Body of pancreas (tissue), 4 donors: ENCODE measurements at places on chromosomes 6 and 20. TPM values are rescaled to one million over a fixed set of nuclear protein-coding genes. Genes with fewer than 3 reads are reported as not detected.

- no peaks in the 10 kb centered on the region for H3K36me3 ChIP-seq
- no peaks in the 10 kb centered on the region for H3K4me1 ChIP-seq
- no peaks in the 10 kb centered on the region for H3K27me3 ChIP-seq
- H3K27ac ChIP-seq, result no peak overlapping the region
- no peak overlapping the region for H3K4me3 ChIP-seq
- no peak for DNase-seq
Observed at GRCh38 chr6:27553123-27553904, 80.4 kb upstream of the ZNF184 start.

- H3K27me3 ChIP-seq, result no peaks in the 10 kb centered on the region
- peak overlapping the region; percentile 5 for H3K4me3 ChIP-seq
- no peaks in the 10 kb centered on the region for H3K36me3 ChIP-seq
- H3K4me1 ChIP-seq, result peaks cover 41% of the 10 kb centered on the region
- peak; percentile 29 for DNase-seq
- no peak overlapping the region for H3K27ac ChIP-seq
Observed at GRCh38 chr6:93418408-93419303, 703 bp downstream of the EPHA7 start.

The MOG gene
- not detected for total RNA-seq

DNA sequence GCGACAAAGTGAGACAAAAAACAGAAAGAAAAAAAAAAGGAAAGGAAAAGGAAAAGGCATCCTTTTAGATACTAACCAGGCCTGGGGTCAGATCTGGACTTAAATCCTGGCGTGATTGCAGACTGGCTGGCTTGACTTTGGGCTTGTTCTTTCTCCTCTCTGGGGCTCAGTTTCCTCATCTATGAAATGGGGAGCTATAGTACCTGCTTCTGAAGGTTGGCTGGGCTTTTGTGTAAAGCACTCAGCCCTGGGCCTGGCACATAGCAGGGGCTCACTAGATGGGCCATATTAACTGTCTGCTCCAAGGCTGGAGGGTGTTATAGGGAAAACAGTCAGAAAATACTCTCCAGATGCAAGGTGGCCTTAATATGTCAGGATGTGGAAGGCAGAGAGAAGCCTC lies 1.2 kb upstream of the R3HDML start:
- H3K27ac ChIP-seq, result no peak overlapping the region
- no peaks in the 10 kb centered on the region for H3K36me3 ChIP-seq
- peaks cover 3% of the 10 kb centered on the region for H3K4me1 ChIP-seq
- no peaks in the 10 kb centered on the region for H3K27me3 ChIP-seq
- no peak for DNase-seq

The GPX5 gene
- total RNA-seq, result not detected

GRCh38 chr6:108941859-108942258 lies 93.6 kb downstream of the ARMC2 start:
- H3K4me1 ChIP-seq, result peaks cover 26% of the 10 kb centered on the region
- no peaks in the 10 kb centered on the region for H3K27me3 ChIP-seq
- H3K36me3 ChIP-seq, result no peaks in the 10 kb centered on the region
- H3K4me3 ChIP-seq, result no peak overlapping the region
- no peak overlapping the region for H3K27ac ChIP-seq

The TNF gene
- 1.3 TPM for total RNA-seq

DNA sequence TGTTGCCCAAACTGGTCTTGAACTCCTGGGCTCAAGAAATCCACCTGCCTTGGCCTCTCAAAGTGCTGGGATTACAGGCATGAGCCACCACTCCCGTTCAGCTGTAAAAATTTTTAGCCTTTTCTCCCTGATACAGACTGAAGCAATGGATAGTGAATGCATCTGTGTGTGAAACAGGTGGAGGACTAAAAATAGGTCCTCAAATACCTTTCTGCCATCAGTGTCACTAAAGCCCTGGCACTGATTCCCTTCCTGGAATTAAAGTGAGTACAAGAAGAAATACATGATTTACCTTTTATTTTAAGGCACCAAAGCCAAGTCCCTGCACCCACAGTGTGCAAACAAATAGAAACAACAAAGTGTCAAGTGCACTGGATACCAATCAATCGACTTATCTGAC lies 25.1 kb downstream of the TULP4 start:
- no peak for DNase-seq
- H3K27ac ChIP-seq, result no peak overlapping the region
- peaks cover 41% of the 10 kb centered on the region for H3K4me1 ChIP-seq
- H3K27me3 ChIP-seq, result no peaks in the 10 kb centered on the region

DNA sequence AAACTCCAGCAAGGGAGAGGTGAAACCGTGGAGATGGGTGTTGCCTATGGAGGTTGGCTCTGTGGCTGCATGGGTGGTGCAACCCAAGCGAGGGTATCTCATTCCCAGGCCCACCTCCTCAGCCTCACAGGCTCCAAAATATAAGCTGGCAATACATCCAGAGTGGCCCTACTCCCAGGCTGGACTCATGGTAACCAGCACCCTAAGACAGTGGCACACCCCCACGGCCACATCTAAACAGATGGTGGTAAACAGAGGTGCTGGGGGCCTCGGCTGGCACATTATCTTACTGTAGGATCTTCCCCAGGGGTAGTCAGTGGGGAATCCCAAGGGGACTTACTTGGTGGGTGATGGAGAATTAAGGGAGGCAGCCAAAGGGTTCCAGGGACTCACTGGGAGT lies 33.7 kb upstream of the CCND3 start:
- DNase-seq, result no peak
- no peak overlapping the region for H3K4me3 ChIP-seq
- H3K4me1 ChIP-seq, result no peaks in the 10 kb centered on the region
- H3K36me3 ChIP-seq, result no peaks in the 10 kb centered on the region
- no peaks in the 10 kb centered on the region for H3K27me3 ChIP-seq

DNA sequence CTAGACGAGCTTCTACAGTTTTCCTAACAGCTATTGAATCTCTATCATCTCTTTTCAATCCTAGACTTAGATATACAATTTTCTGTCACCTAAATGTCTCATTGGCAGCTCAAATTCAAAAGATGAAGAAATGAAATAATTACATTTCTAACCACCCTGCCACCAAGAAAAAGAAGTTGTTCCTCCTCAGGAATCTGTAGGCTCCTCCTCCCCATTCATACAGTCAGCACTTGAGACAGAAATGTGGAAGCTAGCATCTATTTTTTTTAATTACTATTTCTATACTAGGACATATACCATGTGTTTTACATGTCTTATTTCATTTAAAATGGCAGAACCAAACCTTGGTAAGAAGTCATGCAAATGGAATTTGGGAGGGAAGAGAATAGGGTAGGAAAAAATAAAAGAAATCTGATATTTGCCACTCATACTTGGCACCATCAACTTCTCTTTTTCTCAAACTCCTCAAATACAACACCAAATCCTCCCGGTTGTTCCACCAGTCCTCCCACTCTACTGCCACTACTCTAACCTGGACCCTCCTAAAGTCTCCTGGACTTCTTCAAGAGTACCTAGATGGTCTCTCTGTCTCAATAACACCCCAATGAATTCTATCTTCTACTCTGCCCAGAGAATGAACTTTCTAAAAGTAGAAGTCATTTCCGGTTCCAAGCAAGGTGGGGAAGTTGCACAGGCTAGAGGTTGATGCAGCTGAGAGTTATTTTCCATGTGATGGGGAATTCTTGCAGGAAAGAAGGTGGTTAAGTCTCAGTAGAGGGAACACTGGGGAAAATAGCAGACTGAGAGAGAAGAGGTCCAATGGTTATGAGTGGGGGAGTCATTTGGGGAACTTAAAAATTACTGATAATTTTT lies 54.1 kb downstream of the ATXN1 start:
- no peak overlapping the region for H3K4me3 ChIP-seq
- no peaks in the 10 kb centered on the region for H3K4me1 ChIP-seq
- no peak for DNase-seq
- no peaks in the 10 kb centered on the region for H3K27me3 ChIP-seq
- H3K36me3 ChIP-seq, result no peaks in the 10 kb centered on the region

- H3K36me3 ChIP-seq, result no peaks in the 10 kb centered on the region
- peaks cover 24% of the 10 kb centered on the region for H3K4me1 ChIP-seq
- H3K27me3 ChIP-seq, result no peaks in the 10 kb centered on the region
- H3K4me3 ChIP-seq, result no peak overlapping the region
Observed at GRCh38 chr6:157464653-157465535, 83.9 kb downstream of the ZDHHC14 start.
